ENCODE measurements at places on chromosomes 7 and 10.

DNA sequence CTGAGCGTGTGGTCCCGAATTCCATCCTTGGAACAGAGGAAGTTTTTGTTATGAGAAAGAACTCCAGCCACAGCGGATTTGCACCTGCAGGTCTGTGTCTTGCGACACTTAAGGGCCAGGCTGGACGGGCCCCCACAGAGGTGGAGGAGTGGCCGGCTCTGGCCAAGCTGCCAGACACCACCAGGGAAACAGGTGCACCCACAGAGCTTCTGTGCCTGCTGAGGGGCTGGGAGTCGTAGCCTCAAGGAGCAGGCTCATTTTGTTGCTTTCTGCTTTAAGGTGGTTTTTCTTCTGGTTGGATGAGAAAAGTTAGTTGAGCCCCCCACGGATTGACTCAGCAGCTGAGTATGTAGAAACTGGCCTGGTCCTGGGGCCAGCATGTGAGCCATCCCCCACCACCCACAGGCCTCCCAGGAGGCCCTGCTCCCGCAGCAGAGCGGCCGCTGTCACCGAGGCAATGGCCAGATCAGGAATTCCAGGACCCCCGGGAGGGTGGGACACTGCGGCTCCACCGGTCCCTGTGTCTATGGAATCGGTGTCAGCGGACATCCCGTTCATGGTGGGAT lies 41.9 kb downstream of the NKX6-2 start:
- peak; percentile 39 for DNase-seq

- DNase-seq = no peak
Measured at GRCh38 chr7:122802301-122802751, 83.9 kb downstream of the CADPS2 start.

GRCh38 chr10:49408519-49409306 lies 12.8 kb upstream of the DRGX start:
- no peak for DNase-seq

GRCh38 chr10:17880601-17881000 lies 71.1 kb upstream of the SLC39A12 start:
- peak; percentile 10 for DNase-seq

GRCh38 chr7:43260980-43261878 lies 148.8 kb downstream of the HECW1 start:
- peak; percentile 88 for DNase-seq

- DNase-seq = no peak
Measured at GRCh38 chr10:33674986-33675599, 340.6 kb upstream of the NRP1 start.

GRCh38 chr10:26365681-26366358 lies 72.3 kb upstream of the APBB1IP start:
- no peak for DNase-seq

DNA sequence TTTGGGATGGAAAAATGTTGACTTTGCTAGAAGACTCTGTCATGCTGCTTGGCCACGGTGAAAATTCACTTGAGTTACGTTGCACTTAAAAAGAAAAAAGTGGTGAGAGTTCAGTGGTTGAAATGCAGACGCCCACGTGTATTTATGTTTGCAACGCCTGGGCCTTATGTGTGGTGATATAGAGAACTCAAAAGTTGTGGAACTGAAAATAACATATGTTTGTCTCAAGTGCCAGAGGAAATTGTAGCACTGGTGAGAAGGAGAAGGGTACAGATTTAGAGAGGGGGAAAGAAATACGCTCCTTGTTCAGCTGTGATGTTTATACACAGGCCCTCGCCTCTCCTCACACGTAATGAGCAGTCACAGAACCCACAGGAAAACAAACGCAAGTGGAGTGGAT lies 73.6 kb downstream of the EMX2 start:
- no peak for DNase-seq

DNA sequence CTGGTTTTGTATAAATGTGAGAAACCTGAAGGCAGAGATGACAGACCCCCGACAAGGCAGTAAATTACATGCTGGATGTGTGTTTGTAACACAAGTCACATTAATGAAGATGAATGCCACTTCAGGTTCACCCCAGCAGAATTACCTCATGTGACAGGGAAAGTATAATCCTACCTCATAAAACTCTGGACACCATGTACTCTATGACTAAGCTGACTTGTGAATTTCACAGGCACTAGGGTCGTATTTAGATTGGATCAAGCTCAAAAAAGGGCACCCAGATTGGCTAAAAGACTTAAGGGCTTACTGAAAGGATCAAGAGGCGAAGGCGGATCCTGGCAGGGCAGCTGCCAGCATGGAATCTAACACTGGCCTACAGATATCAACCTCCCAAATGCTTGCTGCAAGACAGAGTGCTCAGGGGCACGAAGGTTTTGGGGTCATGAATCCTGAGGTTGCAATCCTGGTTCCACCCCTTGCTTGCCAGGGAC lies 161.4 kb downstream of the PIP4K2A start:
- no peak for DNase-seq

DNA sequence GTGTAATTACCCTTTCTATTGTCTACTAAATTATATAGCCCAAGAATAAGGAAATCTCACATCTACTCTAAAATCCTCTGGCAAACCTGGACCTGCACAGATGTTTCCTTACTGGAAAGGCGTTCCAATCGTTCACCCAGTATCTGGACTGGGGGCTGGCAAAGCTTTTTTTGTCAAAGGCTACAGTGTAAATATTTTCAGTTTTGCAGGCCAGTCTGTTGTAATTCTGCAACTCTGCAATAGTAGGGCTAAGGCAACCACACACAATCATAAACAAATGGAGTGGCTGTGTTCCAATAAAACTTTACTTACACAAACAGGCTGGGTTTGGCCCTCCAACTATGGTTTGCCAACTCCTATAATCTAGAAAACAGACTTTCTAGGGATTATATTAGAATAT lies 56.2 kb downstream of the GLI3 start:
- no peak for DNase-seq

DNA sequence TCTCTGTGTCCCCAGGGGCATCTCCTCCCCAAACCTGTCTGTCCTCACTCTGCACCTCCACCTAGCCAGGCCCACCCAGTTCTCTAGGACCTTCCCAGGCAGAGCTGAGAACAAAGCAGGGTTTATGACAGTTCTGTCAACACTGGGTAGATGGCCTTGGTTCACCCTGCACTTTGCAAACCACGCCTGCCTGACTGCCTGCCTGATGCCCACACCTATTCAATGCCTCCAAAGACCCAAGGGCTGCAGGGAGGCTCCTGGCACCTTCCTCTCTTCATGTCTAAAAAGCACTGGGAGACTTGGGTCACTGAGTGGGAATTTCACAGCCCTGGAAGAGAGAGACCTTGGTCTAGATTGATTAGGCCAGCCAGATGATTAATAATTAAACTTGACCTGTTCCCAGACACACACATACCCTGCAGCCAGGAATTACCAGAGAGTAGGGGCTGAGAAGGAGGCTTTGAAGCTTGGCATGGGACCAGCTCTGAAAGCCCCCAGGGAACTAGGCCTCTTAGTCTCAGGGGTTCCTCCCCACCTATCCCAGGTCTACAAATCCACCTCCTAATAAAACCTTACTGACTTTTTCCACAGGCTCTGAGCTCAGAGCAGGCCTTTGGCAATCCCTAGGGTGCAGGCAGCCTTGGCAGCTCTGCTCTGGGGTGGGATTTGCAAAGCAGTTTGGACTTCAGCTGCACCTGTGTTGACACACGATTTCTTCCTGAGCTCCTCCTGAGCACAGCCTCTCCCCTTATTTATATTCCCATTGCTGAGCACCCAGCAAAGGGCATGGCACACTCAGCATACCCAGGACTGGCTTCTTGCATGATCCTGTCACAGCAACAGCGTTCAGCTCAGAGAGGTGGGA lies 25.7 kb upstream of the PDCD4 start:
- DNase-seq = no peak

DNA sequence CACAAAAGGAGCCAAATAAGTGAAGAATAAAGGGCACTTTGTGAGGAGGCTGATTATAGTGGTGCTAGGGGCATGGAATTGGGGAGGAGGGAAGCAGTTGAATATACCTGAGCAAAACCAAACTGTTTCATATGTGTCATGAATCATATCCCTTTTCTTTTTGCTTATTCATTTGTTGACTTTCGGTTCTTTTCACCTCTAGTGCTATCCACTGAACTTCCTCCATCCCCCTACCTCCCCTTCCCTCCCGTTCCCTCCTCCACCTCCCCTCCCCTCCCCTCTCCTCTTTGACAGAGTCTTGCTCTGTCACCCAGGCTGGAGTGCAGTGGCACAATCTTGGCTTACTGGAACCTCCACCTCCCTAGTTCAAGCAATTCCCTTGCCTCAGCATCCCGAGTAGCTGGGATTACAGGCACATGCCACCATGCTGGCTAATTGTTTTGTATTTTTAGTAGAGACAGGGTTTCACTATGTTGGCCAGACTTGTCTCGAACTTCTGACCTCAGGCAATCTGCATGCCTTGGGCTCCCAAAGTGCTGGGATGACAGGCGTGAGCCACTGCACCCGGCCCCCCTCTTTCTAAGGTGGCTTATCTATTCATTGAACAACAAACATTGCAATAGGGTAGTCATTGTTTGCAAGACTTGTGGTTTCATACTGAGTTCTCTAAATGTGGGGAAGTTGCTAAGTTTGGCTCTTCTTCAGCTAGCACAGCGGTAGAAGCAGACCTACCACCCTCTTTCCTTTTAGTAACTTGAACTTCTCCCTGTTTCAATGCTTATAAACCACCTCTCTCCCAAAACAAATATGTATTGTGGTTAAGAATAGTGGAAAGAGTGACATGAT lies 150.4 kb upstream of the PRPS1L1 start:
- DNase-seq = no peak

GRCh38 chr7:132244903-132245480 lies 331.3 kb downstream of the PLXNA4 start:
- DNase-seq = peak; percentile 83

DNA sequence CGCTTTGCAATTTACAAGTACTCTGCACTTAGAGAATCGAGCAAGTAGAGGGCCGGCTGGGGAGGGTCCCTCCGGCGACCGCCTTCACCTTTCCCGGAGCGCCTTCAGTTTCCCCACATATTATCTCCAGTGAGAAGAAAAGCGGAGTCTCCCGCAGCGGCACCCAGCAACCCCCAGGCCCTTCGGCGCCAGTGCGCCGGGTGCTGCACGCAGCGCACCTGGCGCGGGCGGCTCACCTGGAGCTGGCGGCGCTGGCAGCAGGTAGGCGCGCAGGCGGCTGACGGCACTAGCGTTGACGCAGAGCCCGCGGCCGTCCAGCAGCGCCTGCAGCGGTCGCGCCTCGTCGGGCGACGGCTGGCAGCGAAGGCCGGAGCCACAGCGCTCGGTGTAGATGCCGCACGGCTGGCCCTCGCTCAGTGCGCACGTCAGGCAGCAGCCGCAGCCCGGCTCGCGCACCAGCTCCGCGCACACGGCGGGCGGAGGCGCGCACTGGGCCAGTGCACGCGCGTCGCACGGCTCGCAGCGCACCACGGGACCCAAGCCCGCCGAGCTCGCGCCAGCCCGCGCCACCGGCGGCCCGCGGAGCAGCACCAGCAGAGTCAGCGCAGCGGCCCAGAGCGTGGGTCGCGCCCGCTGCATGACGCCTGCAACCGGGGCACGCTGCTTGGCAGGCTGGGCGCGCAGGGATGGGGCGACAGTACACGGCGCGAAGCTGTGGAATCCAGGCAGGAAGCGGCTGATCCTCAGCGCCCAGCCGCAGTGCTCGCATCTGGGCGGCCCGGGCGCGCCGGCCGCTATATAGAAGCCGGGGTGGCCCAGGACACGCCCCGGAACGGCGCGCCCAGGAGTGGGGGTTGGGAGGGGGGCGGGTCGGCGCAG lies at the start of gene IGFBP3:
Gene IGFBP3 (minus strand): TSS at position 771 of the 879 bp plus-strand sequence. CDS start 132 bp downstream, at position 639.
- peak; percentile 64 for DNase-seq

DNA sequence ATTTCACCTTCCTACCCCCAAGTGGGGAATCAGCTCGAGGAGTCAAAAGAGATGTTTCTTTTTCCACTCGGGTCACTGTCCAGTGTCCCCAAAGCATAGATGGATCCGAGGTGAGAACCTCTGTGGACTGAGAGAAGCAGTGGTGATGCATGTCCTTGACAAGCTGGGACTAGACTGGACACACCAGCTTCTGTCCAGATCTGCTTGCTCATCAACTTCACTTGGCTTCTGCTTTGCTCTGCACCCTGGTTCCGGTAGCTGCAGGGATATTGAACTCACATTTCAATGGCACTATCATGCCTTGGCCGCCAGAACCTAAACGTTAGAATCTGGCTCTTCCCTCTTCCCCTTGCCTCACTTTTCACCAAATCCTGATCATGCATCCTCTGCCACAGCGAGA lies 50.3 kb upstream of the CXCL12 start:
- DNase-seq = no peak

DNA sequence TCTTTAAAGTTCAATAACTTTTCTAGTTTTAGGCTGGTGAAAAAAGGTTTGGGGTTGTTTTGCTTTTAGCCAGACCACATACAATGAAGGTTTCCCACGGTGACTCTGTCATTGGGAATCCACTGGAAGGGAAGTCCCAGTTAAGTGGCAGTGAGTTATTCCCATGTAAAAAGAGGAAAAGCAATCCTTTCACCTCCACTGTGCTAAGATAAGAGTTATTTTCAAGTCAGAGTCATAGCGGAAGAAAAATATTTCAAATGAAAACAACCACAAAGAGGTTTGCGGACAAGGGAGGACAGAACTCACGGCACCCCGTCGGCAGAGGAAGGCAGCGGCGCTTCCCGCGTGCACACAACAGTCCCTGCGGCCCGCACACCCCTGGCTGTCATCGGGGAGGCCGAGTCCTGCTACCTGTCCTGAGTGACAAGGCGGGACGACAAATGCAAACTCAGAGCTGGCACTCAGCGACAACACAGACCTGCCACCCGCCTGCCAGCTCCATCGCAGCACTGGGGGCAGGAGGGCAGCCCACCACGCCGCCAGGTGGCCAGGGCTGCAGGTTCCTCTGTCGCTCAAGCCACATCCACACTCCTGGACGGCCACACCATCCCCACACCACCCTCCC lies 9.3 kb upstream of the PAPOLB start:
- no peak for DNase-seq

DNA sequence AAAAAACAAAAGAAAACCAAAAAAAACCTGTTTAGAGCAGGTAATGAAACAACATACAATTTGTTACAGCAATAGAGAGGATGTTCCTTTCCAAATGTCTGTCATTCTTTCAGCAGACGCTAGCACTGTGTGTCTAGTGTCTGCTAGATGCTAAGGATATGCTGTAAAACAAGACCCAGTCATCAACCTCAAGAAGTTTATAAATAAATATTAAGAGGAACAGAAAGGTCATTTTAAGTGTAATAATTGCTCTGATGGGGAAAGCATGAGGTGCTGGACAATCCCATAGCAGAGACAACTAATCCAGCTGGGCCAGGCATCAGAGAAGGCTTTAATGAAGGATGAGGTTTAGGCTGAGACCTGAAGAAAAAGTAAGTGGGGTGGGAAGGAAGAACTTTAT lies 23.3 kb upstream of the ASCC1 start:
- DNase-seq = no peak

GRCh38 chr7:1798191-1798590 lies 128.1 kb downstream of the ELFN1 start:
- no peak for DNase-seq

DNA sequence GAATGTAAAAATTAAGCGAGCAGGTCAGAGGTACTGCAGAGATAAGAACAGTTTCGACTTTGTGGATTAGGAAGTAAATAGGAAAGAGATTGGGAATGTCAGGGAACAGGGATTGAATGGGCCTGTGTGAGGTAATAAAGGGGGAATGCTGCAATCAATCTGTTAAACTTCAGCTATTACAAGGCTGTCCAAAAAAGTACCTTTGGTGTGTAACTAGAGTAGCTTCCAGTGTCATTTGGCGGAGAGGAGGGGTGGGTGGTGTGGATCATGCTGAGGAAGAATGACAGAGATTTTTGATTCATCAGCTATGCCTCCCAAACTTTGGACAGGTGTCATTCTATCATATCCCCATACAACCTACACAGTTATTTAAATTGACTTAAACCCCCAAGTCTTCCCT lies 128.2 kb upstream of the RHEB start:
- DNase-seq = no peak

Measured in fibroblast of skin of abdomen (primary cell).